CD4-positive, alpha-beta T cell treated with Interleukin-21 for 1 hour (primary cell): ENCODE measurements at places on chromosomes 13 and 19.

GRCh38 chr19:49907745-49908446, 11.2 kb upstream of the IL4I1 start:
- no peak for DNase-seq

DNA sequence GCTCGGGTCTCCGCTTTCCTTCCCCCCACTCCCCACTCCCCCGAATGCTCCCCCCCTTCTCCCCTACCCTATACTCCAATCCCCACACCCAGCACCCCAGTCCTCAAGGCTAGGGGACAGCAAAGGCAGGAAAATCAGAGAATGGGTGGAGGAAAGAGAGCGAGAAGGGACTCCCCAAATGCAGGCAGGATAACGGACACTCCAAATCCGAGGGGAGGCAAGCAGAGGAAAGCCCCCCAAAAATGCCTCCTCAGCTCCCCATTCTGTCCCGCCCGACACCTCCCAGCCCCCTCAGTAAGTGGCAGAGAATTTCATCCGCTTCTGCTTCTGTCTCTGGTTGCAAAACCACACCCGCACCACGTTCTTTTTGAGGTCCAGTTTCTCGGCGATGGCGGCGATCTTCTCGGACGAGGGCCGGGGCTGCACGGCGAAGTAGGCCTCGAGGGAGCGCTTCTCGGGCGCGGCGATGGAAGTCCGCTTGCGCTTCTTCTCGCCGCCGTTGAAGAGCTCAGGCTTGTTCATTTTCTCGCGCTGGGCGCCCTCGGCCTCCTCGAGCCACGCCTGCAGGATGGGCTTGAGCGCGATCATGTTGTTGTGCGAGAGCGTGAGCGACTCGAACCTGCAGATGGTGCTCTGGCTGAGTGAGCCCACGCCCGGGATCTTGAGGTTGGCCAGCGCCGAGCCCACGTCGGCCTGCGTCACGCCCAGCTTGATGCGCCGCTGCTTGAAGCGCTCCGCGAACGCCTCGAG, 2.1 kb downstream of the POU4F1 start:
- no peak for DNase-seq

DNA sequence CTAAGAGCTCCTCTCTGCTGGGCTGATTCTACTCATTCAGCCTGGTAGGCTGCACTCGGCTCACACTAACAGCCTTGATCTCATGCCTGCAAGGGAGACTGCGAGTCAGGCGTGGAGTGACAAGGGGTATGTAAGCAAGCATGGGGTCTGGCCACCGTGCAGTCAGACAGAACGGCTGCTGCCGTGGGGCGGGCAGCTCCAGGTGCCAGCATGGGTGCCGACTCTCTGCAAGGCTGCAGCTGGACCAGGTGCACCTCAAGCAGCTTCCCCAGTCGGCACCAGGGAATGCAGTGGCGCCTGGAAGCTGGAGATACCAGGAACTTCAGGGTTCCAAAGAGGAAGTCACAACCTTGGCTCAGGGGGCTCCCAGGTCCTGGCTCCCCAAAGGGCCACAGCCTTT, 892.3 kb downstream of the OLFM4 start:
- DNase-seq = no peak

DNA sequence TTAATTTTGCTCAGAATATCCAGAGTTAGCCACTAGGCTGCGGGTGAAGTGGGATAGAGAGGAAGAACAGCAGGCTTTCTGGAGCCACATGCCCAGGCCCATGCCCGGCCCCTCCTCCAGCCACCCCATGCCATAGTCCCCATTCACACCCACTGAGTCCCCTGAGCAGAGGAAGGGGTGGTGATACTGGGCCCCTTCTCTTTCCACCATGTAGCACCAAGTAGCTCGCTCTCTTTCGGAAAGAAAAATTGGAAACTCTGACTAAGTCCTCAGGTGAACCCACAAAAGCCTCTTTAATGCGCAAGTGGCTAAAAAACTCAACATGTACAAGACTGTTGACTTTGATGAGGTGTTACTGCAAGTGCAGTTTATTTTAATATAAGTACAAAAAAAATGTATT, 76.7 kb upstream of the GPR183 start:
- no peak for DNase-seq

DNA sequence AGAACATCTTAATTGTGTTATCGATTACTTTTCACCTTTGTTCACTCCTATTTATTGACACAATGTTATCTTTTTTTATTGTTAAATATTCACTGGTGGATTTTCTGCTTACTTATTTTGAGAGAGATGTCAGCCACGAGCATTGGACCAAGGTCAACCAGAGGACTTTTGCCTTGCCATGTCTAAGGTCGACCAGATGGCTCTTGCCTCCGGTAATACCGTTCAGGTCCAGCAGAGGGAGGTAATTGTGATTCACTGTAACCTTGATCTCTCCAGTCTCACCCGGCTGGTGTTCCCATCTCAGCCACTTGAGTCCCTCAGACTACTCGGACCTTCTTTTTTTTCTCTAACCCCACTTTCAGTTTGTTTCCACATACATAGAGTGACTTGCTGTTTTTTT, 1438.1 kb downstream of the UQCRFS1 start:
- DNase-seq = no peak

- no peak for DNase-seq
Observed at GRCh38 chr13:29039212-29039611, 219.1 kb downstream of the MTUS2 start.

DNA sequence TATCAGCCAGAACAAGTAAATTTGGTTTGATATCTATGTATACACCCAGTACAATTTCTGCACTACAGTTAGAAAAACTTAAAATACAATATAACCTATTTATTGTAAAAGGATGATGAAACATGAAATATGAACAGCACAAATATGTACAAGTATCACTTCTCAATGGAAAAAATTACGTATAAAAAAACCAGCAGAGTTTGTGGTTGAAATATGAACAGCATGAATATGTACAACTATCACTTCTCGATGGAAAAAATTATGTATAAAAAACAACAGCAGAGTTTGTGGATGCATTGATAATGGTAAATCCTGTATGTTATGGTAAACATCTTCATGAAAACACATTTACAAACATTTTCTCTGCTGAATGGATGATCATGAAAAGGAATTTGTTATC, 32.4 kb upstream of the CEACAM21 start:
- no peak for DNase-seq

- DNase-seq = no peak
Observed at GRCh38 chr13:20711301-20712044, 8.0 kb downstream of the IL17D start.

DNA sequence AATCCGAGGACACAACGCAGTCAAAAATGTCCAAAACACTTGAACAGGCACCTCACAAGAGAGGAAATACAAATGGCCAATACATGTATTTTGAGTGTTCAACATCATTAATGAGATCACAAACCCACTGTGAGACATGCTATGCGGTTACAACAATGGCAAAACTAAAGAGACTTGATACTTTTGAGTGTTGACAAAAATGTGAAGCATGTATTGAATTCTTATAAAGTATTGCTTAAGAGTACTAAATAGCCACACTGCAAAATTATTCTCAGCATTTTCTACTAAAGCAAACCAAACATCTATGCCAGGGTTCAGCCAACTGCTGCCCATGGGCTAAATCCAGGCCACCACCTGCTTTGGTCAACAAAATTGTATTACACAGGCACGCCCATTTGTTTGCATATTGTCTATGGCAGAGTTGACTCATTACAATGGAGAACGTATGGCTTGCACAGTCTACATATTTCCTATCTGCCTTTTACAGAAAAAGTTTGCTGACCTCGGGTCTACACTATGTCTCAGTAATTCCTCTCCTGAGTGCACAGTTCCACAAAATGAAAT, 135.3 kb downstream of the B3GLCT start:
- DNase-seq = no peak

DNA sequence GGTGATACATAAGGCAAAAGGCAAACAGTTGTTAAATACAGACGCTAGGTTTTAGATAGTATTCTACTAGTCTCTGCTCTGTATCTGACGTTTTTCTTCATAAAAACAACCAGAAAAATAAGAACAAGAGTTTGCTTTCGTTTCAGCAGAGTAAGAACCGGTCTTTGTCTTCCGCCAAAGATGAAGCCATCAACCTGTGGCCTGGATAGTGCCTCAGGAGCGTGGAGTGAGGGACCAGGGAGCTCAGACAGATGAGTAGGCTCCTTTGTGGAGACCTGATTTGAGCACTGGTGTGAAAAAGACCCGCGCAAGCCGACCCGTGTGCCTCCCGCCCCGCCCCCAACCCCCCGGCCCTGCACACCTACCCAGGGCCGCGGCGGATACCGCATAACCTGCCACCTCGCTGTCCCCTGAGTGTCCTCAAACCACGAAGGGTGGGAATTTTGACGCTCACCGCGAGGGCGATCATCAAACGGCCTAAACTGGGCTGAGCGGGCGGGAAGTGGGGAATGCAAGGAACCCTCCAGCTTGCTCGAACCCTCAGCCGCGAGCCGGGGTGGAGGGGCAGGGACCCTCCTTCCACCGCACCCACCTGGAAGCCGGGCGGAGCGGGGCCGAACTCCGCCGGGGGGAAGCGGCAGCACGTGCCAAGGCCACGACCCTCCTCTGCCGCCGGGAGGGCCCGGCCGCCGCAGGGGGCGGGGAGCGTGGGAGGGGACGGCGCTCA, 866 bp upstream of the LMO7 start:
- DNase-seq = peak; percentile 18

DNA sequence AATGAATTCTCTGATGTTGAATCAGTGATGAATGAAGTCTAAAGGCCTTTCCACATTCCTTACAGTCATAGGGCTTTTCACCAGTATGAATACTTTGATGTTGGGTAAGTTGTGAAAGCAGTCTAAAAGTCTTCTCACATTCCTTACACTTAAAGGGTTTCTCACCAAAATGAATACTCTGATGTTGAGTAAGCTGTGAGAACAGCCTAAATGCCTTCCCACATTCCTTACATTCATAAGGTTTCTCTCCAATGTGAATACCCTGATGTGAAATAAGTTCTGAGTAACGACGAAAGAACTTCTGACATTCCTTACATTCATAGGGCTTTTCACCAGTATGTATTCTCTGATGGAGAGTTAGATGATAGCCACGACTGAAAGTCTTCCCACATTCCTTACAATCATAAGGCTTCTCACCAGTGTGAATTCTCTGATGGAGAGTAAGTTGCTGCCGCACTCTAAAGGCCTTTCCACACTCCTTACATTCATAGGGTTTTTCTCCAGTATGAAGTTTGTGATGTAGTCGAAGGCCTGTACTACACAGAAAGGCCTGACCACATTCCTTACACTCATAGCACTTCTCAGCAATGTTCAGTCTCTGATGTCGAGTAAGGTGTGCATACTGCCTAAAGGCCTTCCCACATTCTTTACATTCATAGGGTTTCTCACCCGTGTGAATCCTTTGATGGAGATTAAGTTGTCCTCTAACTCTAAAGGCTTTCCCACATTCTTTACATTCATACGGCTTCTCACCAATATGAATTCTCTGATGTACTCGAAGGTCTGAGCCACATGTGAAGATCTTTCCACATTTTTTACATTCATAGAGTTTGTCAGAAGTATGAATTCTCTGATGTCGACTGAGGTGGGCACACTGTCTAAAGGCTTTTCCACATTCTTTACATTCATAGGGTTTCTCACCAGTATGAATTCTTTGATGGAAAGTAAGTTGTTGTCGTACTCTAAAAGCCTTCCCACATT, 19.9 kb downstream of the ZFP30 start:
- DNase-seq = no peak

- no peak for DNase-seq
Observed at GRCh38 chr13:109884462-109884861, 98.1 kb upstream of the IRS2 start.

- no peak for DNase-seq
Observed at GRCh38 chr13:107462501-107462900, 752.8 kb downstream of the LIG4 start.

- DNase-seq = no peak
Observed at GRCh38 chr13:97921176-97921816, 32.2 kb upstream of the IPO5 start.

DNA sequence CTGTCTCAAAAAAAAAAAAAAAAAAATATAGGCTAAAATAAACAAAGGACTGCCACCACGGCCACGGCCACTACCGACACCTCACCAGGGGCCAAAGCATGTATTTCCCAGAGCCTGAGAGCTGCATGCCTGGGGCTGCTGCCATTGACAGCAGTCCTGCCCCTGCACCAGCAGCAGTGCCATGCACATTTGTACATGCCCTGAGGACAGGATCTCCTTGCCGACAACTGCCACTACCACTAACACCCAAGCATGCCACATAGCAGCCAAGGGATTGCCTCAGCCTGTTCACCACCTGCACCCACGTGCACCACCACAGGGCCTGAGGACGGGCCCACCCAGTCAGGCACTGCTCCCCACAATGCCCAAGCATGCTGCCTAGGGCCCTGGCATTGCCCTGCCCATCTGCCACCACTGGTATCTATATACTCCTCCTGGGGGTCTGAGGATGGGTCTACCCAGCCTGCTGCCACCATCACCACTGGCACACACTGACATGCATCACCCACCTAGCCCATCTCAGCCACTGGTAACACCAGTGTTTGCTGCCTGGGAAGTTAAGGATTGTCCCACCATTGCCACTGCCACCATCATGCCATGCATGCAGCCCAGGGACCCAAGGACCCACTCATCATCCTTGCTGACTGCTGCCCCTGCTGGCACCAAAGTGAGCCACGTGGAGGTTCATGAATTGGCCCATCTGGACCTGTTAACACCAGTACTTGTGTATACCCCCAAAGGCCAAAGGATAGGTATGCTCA, 10.6 kb upstream of the NUP62 start:
- DNase-seq = no peak

DNA sequence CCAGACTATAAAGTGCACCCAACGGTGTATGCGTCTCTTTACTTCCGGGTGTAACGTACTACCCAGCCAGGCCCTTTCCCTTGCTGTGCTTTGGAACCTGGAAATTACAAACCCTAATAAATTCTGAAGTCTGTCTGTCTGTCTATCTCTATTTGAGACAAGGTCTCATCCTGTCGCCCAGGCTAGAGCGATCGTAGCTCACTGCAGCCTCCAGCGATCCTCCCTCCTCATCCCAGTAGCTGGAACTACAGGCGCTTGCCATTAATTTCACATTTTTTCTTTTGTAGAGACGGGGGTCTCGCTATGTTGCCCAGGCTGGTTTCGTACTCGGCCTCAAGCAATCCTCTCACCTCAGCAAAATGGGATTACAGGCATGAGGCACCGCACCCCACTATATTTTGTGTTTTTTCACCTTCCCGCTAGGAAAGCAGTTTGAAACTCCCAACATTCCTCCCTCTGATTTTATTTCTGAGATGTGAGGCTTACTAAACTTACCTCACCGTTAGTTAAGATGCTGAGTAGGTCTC, 469 bp upstream of the RNF6 start:
- DNase-seq = no peak

DNA sequence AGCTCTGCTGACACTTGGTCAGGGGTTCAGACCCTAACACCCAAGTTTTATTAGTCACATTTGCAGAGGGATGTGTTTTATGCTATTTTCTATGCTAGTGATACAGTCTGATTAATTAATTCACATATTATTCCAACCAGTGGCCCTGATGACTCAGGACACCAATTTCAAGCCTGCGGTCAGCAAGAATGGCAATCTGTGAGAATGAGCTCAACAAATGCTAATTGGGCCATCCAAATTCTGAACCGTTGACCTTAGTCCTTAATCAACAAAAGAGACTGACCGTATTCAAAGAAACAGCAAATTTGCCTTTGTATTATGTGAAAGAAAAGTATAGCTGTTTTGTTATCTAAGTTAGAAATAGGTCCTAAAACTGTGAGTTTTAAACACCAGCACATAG, 9.6 kb upstream of the KL start:
- no peak for DNase-seq
